Stimulated activated CD4-positive, alpha-beta T cell treated with anti-CD3 and anti-CD28 coated beads, Interleukin-12 subunit alpha, Interleukin-12 subunit beta, amount 100 ng/mL, for 48 hours (primary cell): ENCODE measurements at places on chromosomes 6 and 20.

GRCh38 chr6:97305414-97306066 lies 22.5 kb upstream of the MMS22L start:
- DNase-seq, result no peak

GRCh38 chr6:129029778-129030177 lies 146.8 kb downstream of the LAMA2 start:
- no peak for DNase-seq

DNA sequence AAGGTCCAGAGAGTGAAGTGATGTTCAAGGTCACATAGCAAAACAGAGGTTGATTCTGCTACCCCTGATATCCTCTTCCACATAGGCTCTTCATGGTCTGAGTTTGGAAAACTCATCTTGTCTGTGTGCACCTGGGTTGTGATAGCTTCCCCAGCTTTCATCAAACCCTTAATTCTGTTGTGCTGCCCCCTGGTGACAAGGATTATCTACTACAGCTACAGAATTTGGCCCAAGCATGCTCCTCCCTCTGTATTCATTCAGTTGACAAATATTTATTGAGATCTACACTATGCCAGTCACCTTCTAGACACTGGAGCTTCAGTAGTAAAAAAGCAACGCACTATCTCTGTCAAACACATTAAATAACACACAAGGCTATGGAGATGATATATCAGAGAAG lies 50.4 kb downstream of the SMPDL3A start:
- peak; percentile 65 for DNase-seq

DNA sequence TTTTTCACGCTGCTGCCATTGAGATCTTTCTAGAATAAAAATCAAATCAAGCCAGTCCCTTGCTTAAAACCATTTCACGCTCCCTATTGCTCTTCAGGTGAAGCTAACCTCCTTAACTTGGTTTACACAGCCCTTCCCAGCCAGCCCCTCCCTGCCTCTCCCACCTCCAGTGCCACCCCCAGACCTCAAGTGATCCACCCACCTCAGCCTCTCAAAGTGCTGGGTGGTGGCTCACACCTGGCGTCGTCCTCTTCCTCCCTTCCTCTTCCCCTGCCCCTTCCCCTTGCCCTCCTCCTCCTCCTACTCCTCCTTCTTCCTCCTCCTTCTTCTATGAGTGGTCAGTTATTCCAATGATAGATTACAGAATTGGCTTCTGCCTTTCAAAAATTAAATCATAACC lies 42.9 kb downstream of the FAM209B start:
- no peak for DNase-seq

DNA sequence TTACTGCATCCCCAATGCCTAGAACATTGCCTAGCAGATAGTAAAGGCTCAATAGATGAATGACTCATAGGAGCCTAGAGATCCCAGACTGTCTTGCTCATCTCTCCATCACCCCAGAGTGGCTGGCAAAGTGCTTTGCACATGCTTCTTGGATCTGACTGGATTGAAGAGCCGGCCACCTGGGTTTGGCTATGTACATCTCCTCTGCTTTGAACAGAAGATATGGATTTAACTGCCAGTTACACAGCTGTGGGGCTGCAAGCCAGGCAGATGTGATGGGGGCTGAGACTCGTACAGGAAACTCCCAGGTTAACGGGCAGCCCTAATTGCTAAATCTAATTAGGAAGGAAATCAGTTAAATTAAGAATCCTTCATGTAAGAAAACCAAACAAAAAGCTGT lies 28.6 kb downstream of the MYLIP start:
- DNase-seq, result no peak

DNA sequence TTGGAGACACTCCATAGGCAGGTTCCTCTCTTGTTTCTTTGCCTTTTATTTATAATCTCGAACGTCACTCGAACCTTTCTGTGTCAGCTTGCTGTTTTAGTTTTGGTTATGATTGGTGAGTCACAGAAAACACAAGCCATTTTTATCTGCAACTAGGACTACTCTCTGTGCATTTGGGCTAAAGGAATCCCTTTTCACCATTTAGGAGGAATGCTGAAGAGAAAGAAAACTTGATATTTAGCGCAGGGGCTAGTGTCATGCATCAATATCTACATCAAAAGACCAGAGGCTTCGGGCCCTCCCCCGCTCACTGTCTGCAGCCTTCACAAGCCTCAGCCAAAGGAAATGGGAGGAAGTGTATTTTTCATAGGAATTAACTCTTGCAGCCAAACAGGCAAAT lies 507.8 kb upstream of the CITED2 start:
- DNase-seq, result no peak
